GF-D8 (cell line): ENCODE measurements at places on chromosomes 2 and 18.

DNA sequence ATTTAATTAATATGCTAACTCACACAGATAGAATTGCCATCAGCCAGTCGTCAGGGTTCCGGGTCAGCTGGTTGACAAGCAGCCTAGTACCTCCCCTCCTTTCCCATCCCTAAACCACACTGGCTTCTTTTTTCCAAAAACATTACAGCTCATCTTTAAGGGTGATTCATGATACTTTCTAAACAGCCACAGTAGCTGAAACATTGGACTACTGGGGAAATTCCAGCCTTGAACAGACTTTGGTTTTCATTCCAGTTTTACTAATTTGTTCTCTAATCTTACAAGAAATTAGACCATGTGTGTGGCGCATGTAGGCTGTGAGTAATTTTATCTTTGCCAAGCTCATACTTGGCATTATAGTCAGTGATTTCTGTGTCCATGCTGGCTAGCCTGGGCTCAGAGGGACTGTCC lies 110.8 kb downstream of the FMNL2 start:
- DNase-seq = no peak

- DNase-seq = peak; percentile 24
Measured at GRCh38 chr2:27754138-27754588, 17.4 kb upstream of the MRPL33 start.

- peak; percentile 5 for DNase-seq
Measured at GRCh38 chr2:63488118-63488713, 100.1 kb downstream of the WDPCP start.

GRCh38 chr2:52386433-52387030 lies 1354.6 kb upstream of the NRXN1 start:
- no peak for DNase-seq
